ENCODE measurements at places on chromosomes 7 and 10.

DNA sequence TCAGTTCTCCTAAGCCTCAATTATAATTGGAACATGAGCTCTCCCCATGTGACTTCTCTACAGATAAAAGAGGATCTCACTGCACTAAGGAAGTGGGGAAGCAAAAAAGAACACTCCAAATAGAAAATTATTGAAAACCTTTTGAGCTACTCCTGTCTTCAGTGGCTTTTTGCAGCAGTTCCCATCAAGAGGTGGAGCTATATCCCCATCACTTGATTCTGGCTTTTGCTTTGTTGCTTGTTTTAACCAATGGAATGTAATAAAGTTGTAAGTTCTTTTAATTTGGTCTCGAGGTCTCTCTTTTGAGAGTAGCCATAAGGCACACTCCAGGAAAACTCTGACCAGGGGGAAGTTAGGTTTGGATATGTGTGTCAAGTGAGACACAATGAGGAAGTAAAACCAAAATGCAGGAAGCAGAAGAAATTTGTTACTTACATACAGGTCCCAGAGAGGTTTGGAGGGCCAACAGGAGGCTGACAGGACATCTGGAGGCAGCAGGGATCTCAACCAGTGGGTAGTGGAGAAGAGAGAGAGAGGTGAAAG, 569.4 kb downstream of the HTR7 start:
- DNase-seq, result no peak

DNA sequence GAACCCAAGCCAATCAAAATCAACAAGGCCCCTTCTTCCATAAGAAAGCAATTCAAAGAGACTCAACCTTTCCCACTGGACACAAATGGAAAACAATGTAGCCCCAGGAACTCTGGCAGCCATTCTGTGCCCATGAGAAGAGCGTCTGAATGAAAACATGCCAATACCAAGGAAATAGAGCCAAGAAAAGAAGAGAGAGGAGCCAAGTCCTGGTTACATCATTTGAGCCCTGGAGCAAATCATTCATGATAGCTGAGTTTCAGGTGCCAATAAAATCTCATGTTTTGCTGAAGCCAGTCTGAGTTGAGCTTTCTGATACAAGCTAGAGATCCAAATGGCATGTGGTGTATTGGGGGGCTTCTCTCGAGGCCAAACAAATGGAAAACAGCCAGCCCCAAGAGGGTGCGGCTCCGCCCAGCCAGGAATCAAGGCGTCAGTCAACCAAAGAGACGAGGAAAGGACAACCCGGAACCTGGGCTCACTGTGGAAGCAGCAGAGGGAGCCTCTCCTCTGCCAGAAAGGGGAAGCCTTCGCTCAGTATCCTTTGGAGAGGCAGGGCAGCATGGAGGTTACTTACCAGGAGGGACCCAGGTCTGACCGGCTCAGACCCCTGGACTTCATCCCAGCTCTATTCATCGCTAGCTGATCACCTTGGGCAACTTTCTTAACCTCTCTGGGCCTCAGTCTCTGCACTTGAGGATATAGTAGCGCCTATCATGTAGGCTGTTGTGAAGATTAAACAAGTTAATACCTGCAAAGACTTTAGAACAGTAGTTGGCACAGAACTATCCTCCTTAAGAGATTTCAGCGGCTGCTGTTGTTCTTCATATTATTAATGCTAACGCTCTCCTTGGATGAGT, 61.8 kb downstream of the OAT start:
- no peak for DNase-seq

DNA sequence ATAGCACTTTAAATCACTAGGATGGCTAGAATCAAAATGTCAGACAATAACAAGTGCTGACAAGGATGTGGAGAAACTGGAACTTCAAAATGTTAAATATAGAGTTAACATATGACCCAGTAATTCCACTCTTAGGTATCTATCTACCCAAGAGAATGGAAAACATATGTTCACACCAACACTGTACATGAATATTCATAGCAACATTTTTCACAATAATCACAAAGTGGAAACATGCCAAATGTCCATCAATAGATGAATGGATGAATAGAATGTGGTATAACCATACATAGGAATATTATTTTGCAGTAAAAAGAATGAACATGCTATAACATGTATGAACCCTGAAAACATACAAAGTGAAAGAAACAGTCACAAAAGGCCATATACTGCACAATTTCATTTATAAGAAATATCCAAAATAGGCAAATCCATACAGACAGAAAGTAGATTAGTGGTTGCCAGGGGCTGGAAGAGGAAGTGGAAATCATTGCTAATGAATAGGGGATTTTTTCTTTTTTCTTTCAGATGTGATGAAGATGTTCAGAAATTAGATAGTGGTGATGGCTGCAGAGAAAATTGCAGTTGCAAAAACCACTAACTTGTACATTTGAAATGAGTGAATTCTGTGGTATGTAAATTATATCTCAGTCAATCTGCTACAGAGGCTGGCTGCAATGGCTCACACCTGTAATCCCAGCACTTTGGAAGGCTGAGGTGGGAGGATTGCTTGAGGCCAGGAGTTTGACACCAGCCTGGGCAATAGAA, 93.0 kb downstream of the CPVL start:
- DNase-seq, result no peak

DNA sequence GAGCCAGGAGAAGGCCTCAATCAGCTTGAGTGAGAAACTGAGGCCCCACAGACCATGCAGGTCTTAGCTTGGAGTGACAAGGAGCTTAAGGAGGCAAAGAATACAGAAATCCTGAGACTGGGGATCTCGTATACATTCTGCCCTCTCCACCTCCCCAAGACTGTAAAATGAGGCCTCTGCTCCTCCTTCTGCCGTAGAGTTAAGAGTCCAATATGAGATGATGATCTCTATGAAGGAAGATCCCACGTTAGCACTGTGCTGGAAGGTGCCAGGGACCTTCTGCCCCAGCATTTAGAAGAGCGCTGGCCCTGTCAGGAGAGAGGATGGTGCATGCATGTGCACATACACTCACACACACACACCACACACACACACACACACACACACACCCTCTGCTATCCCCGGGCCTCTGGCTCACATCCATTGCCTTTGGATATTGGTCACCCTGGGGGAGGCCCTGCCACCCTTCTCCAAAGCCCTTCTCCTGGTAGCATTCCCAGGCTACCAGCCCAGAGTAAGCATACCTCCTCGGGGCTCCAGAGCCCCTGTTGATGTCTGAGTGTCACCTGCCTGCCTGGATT, 15.0 kb downstream of the ZCCHC24 start:
- no peak for DNase-seq

DNA sequence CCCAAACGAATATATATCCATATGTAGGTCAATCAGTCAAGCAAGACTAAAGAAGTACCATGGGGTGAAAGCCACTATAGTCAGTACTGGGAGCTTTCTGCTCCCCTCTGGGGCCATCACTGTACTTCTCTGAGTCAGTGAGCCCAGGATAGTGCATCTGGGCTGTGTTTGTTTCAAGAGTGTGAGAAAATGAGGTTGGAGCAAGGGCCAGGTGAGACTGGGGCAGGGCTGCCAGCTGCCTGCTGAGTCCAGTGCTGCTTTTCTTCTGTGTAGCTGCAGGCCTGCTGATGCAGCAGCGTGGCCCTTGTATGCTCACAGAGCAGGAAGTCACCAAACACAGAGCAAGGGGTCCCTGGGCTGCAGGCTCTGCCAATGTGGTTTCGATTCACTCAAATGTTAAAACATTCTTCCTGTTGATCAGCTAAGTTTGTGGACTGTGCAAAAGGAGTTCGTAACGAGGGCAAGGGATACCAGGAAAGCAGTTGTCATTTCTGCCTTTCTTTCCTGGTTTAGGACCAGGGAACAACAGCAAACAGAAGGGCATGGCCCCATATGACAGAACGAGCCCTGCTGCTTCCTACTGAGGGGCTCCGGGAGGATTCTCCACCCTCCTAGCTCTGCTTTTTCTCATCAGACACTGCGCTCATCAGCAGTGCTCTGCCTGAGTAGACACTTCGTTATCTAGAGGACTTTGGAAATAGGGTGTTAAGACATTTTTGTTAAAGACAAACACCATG, 65.4 kb upstream of the TNS3 start:
- DNase-seq, result no peak

GRCh38 chr7:22184549-22185199, 172.3 kb downstream of the RAPGEF5 start:
- no peak for DNase-seq

DNA sequence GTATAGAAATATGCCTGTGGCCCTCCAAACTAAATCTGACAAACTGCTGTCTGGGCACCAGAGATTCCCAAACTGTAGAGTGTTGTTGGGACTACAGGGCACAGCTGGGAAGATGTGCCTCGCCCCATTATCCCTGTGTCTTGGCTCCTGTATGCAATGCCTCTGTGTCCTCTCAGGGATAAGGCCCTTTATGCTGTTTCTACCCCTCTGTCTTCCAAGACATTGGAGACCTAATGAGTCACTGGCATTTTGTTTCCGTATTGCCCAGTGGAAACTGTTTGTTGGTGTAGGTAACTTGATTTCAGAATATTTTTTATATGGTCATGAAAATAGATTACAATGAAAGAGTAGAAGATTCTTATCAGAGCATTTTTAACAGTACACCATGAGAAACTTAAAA, 183.2 kb downstream of the GLI3 start:
- no peak for DNase-seq

- DNase-seq, result no peak
These were observed 280.3 kb upstream of the HABP2 start for GRCh38 chr10:113272511-113272910.

GRCh38 chr10:64733980-64734379, 1212.8 kb downstream of the REEP3 start:
- no peak for DNase-seq

DNA sequence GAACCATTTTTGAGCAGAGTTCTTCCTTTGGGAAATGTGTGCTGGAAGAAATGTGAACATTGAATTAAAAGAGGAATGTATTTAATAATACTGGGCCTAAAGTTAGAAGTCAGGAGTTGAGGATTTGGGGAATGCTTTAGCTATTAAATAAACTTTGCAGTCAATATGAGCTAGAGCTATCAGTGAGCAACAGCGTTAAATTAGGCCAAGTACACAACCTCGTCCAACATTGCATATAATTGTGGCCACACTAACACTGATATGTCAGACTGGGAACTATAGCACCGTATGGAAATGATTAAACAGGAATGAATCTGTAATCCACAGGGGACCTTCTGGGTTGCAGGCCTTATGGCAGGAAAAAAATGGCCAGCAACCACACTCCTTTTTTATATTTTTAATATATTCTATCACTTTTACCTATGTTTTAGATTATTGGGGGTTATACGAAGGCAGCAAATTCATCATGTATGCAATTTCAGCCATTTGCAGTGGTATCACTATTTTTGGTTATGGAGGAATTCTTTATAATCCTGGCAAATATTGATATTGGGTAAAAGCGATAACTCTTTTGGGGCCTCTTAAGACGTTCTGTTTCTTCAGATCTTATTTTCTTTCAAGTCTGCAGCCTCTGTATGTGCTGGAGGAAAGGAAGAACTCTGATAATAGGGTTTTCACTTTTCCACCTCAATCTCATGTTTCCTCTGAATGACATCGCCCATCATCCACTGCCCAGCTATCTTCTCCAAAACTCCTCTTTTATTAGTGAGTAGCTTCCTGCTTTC, 236.3 kb upstream of the PLXDC2 start:
- DNase-seq, result no peak

GRCh38 chr7:152663148-152663740, 12.7 kb downstream of the XRCC2 start:
- no peak for DNase-seq

DNA sequence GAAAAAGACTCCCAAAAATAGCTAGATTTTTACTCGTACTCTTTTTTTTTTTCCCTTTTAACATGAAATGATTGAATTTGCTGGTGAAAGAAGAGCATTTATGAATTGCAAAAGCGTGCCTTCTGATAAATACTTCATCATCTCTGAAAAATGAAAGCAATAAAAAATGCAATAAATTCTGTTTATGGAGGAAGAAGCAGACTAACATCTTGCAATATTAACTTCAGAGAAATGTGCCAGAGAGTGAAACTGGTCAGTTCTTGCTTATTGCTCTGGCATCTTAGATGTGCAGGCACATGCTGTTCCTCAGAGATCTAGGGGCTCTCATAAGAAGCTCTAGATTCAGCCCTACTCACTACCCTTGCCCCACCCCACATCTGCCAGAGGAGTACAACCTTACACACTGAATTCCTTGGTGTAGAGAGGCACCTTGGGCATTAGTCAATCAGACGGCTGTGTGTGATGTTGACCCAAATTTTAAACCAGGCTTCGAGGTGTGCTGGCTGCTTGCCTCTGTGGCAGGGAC, 891.1 kb upstream of the GHITM start:
- DNase-seq, result no peak

DNA sequence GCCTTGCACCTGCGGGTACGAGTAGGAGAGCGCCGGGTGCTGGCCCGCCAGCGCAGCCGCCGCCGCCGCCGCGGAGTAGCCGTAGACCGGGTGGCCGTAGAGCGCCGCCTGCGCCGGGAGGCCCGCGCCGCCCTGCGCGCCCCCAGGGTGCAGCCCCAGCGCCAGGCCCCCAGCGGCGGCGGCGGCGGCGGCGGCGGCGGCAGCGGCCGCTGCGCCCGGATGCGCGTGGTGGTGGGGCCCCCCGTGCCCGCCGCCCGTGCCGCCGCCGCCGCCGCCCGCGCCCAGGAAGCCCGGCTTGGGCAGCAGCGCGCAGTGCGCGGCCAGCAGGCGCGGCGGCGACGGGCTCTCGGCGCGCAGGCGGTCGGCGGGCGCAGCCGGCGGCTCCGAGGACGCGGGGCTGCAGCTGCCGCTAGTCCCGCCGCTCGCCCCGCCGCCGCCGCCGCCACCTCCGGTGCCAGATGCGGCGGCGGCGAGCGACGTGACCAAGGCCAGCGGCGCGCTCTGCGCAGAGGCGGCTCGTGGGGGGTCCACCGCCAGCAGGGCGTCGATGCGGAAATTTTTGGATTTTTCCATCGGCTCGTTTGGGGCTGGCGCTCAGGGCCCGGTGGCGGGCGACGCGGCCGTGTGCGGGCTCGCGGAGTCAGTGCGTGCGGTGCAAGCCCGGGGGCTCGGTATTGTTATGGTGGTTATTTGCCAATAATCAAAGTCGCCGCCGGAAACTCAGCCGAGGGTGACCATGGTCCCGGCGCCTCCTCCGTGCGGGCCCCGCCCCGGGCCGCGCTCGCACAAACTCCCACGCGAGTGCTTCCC, 480 bp downstream of the MNX1 start:
- DNase-seq, result no peak

DNA sequence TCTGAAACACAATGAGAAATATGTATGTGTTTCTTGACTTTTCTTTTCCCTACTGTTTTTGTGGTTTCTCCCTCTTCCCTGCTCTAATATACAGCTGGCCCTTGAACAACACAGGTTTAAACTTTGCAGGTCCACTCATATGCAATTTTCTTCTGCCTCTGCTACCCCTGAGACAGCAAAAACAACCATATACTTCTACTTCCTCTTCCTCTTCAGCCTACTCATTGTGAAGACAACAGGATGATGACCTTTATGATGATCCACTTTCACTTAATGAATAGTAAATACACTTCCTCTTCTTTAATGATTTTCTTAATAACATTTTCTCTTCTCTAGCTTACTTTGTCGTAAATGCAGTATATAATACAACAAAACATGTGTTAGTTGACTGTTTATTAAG, 35.0 kb upstream of the DGKB start:
- DNase-seq, result no peak

GRCh38 chr10:6153845-6154244, 48.9 kb upstream of the PFKFB3 start:
- no peak for DNase-seq

GRCh38 chr10:44046605-44047004, 338.3 kb downstream of the CXCL12 start:
- DNase-seq, result no peak

- DNase-seq, result no peak
These were observed 49.6 kb downstream of the BPGM start for GRCh38 chr7:134696261-134696660.

- no peak for DNase-seq
These were observed 80.5 kb upstream of the NPS start for GRCh38 chr10:127468632-127469031.

- DNase-seq, result no peak
These were observed 178.8 kb downstream of the REEP3 start for GRCh38 chr10:63699785-63700613.
